A549 (cell line): ENCODE measurements at places on chromosomes 1 and 21. TPM values are rescaled to one million over a fixed set of nuclear protein-coding genes. Genes with fewer than 3 reads are reported as not detected.

TUFT1 gene
- polyA plus RNA-seq, result 21.1 to 31.1 TPM (median 26.7 TPM) in 3 replicates

GRCh38 chr1:224170748-224171478, 12.1 kb upstream of the DEGS1 start:
- peak; percentile 38 for DNase-seq

SDHC gene
- 302 to 325 TPM (median 323 TPM) in 3 replicates for polyA plus RNA-seq

GRCh38 chr1:85478366-85478765, 13.4 kb upstream of the DDAH1 start:
- no peak for DNase-seq

CYP4B1 gene
- not detected in 3 replicates for polyA plus RNA-seq

GRCh38 chr1:109502364-109502851, 7.1 kb downstream of the AMIGO1 start:
- DNase-seq, result no peak

LIN28A gene
- polyA plus RNA-seq, result 0.03 TPM in 1 of 3 replicates, not detected in the others
